IPS DF 6.9 (cell line): ENCODE measurements at places on chromosomes 3 and 15.

- no peak for DNase-seq
These were observed 60.3 kb upstream of the TP63 start for GRCh38 chr3:189570916-189571315.

- DNase-seq: no peak
These were observed 165.4 kb downstream of the SV2B start for GRCh38 chr15:91265416-91265940.

GRCh38 chr15:64917211-64917610, 5.5 kb downstream of the ANKDD1A start:
- DNase-seq: no peak

DNA sequence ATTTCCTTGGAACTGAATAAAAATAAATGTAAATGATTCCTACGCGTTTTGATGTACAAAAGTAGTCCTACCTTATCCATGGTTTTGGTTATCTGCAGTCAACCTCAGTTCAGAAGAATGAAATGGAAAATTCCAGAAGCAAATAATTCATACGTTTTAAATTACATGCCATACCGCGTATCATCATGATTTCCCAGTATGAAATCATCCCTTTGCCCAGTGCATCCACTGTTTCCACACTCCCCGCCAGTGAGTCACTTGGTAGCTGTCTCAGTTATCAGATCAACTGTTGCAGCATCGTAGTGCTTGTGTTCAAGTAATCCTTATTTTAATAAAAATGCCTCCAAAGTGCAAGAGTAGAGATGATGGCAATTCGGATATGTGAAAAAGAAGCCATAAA, 9.1 kb upstream of the MFSD1 start:
- DNase-seq: no peak

- DNase-seq: no peak
These were observed 11.4 kb upstream of the RASGRF1 start for GRCh38 chr15:79101866-79102581.

DNA sequence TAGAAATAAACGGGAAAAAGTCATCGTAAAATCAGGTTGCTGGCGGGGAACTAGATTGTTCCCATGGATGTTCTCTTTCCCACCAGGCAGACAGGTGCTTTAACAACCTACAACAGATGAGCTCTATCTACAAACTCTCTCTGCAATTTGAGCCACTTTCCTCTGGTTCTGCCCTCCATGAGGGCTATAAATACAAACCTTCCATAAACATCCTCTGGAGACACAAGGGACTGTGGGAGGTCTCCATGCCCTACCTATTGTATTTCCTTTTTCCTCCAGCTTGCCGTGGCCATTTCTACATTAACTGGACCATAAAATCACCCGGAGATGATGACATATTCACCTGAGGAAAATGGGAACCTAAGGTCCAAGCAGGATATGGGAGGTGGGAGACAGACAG, 151.1 kb downstream of the GABRB3 start:
- no peak for DNase-seq

GRCh38 chr15:100753503-100753902, 126.1 kb upstream of the ALDH1A3 start:
- DNase-seq: no peak

DNA sequence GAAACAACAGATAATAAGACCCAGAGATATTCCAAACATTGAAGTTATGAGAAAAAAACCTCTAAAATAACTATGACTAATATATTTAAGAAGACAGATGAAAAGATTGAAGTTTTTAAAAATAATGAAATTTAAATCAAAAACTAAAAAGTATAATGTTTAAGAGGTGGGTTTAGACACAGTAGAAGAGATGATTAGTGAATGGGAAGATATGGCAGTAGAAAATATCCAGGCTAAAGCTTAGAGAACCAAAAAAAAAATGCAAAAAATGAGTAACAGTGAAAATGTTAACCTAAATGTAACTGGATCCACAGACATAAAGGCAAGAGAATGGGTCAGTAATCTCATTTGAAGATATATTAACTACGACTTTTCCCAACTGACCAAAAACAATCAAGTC, 52.2 kb downstream of the RETNLB start:
- no peak for DNase-seq

- DNase-seq: no peak
These were observed 111.4 kb downstream of the CMSS1 start for GRCh38 chr3:99928771-99929744.

GRCh38 chr3:101259485-101260341, 60.7 kb downstream of the IMPG2 start:
- DNase-seq: no peak

DNA sequence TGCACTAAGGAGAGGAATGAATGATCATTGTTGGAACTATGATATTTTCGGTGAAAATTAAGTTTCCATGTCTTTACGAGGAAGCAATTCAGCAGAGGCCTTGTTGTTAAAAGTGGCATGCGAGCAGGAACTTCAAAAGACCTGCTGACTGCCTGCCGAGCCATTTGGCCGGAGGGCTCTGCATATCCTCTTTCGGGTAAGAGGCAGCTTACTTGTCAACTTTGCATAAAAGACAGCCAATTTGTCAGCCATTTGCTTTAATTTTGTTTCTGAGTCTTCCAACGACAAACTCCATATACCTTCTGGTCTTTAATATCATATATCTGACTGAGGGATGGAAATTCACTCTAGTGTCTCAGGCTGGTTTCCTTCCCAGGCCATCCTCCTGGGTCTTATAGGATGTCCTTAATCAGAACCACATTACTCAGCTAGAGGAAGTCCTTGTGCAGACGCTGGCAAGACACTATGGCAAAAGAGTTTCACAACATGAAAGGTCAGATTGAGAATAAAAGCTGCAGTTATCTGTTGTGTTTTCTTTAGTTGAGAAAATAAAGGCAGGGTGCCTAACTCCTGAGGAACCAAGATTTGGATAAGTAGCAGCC, 128.7 kb upstream of the WNT5A start:
- DNase-seq: no peak

DNA sequence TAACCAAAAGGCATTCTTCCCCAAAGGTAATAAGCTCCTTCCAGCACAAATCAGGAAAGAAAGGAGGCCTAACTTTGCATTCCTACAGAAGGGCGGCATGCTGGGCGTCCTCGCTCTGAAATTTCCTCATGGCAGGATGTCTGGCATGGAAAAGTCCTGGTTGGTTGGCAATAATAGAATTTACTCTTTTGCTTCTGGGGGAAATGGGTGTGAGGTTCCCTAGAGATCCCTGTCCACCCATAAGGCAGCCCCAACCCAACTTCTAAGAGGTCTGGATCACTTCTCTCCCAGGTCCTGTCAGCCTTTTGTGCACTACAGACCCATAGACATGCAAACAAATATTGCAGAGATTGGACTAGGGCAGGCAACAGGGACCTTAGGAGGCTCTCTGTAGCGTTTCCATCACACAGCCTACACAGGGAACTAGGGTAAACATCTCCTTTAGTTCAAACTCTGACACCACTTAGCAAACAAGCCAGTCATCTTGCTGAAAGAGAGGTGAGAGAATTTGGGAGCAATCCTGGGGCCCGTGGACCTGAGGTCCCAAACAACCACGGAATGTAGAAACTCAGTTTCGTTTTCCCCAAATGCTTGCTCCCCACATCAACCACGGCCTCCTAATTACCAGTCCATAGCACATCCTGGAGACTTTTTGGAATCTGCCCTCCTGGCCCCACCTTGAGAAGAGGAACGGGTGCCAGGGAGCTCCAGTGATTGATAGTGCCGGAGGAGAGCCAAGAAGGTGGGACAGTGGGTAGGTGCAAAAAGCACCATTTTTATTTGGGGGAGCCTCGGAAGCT, 2.1 kb downstream of the ZIC4 start:
- DNase-seq: no peak

DNA sequence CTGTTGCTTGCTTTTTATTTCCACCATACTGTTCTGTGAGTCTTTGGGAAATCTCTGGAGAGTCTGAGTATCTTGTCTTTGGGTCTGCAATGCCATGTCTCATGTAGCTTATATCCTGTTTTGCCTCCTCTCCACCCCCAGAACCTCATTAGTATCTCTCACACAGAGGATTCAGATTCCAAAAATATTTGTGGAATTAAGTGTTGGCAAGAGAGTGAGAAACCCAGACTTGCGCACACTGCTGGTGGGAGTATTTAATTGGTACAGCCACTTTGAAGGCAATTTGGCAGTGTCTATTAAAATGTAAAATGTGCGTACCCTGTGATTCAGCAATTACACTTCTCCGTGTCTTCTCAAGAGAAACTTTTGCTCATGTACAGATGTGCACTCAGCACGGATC, 68.6 kb downstream of the ZNF621 start:
- DNase-seq: no peak

DNA sequence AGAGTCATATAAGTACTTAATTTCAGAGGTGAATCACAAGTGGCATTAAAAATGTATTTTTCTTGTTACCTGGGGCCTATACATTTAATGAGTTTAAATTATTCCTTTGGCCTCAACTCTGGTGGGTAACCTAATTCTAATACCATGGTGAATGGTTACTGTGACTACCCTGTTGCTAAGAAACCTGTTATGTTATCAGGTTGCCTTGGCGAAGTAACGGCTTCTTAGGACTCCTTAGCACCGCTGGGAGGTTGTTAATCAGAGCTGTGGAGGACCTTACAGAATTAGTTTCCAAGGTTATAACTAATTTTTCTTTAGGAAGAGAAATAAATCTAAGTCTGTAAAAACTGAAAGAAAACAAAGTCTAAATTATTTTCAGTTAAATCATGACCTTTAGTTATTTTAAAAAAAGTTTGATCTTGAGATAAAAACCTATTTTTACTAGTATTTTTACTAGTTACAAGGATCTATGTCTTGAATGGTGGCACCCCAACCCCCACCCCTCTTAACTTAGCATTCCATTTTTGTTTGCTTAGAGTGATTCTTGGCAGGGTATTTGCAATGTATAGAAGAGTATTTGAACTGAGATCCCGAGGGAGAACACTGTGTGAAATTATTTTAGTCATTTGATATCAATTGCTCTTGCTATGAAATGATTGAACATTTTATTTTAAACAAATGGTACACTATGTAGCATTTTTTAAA, 155.5 kb downstream of the FNDC3B start:
- DNase-seq: no peak

DNA sequence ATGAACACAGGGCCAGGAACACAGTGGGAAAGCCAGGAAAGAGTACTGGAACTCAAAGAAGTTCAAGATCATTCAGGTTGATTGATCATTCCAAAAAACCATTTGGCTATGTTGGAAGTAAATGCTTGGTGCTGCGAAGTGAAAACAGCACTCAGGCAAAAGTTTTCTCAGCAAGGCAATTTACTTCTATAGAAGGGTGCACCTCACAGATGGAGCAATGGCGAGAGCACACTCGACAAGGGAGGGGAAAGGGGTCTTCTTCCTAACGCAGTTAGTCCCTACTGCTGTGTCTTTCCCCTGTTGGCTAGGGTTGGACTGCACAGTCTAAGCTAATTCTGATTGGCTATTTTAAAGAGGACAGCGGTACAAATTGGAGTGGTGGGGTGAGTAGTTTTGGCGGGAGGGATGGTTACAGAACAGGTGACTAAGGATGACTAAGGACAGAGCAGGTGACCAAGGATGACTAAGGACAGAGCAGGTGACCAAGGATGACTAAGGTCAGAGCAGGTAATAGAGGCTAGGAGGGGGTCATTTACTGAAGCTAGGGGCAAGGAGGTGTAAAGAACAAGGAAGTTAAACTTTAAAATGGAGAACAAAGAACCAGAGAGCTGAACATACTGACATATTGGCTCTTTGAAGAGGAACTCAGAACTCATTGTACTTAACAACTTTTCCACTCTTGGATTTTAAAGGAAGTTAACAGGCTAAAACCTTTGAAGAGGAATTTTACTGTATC, 43.3 kb downstream of the HOMER2 start:
- DNase-seq: no peak

DNA sequence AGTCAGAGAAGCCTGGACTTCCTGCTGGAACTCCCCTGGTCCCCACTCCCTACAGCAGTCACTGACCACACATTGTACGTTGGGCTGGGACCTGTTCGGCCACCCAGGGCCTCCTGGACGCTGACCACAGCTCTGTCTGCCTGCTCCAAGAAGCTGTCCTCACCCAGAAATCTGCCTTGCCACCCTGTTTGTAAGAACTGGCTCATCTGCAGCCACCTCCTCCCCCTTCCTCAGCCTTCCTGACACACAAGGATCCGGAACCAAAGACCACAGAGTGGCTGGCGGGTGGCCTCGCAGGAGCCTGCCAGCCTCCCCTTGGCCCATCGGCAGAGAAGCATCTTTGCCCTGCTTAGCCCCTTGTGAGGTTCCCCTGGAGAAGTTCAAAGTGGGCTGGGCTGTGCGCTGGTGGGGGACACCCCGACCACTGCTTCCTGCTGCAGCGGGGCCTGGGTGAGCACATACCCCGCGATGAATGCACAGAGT, 91.9 kb downstream of the PCSK6 start:
- no peak for DNase-seq

DNA sequence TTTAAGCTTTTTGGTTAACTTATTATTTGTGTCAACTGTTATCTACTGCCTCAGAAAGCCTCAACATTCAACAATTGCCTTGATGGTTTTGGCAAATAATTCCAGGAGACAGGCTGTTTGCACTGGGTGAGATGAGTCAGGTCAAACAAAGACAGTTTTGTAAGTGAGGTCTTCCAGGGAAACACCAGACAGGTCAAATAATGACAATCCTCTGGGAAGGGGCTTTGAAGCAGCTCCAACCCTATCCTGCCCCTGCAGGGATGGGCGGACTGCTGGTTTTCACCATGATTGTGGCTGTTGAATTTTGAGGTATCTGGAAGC, 79.4 kb upstream of the PRR23E start:
- no peak for DNase-seq

- no peak for DNase-seq
These were observed 50.0 kb downstream of the DRD3 start for GRCh38 chr3:114128826-114129225.

GRCh38 chr3:112593258-112593657, 31.4 kb downstream of the SLC35A5 start:
- DNase-seq: no peak

GRCh38 chr3:61979638-61980037, 393.7 kb downstream of the FEZF2 start:
- DNase-seq: no peak

- no peak for DNase-seq
These were observed 171.7 kb downstream of the C3orf38 start for GRCh38 chr3:88321363-88322050.

DNA sequence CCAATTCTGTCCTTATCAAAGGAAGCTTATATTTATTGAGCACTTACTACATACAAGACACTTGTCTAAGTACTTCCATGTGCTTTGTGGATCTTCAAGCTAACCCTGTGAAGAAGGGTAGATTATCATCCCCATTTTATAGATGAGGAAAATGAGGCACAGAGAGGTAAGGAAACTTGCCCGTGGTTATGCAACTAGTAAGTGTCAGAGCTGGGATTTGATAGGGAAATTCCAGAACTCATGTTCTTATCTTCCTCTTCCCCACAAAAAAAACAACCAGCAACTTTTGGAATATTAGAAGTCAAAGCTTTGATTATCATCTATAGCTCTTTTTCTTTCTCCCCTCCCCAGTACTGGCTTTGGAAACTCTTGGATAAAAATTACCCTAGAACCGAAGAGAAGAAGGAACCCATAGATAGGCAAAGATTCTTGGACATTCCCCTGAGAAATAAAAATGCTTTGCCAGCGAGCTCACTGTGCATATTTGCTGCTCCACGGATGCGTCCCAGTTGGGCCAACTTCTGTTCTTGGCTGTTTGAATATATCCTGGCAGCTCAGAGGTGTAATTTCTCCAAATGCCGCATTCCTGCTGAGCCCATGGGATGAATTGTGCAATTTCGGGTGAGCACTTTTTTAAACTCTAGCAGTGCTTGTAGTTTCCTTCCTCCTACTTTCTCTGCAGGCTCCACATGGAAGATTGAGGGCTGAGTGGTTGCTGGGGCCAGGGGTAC, 591.5 kb upstream of the CFAP20DC start:
- DNase-seq: no peak
